A549 treated with dexamethasone at 1 μM for 4 hours (cell line): ENCODE measurements at places on chromosomes 4 and X. TPM values are rescaled to one million over a fixed set of nuclear protein-coding genes. Genes with fewer than 3 reads are reported as not detected.

Gene DAPP1
- not detected in 5 replicates for total RNA-seq

Gene VCX2
- not detected in 5 replicates for total RNA-seq

Gene VSIG1
- 0.12 to 0.75 TPM (median 0.30 TPM) in 5 replicates for total RNA-seq

Gene CDKL2
- 0.56 to 1.3 TPM (median 0.78 TPM) in 5 replicates for total RNA-seq

Gene XK
- total RNA-seq: 0.35 to 0.43 TPM (median 0.42 TPM) in 5 replicates

Gene IDUA
- 6.9 to 12.9 TPM (median 9.4 TPM) in 5 replicates for total RNA-seq

Gene TLR2
- total RNA-seq: 0.46 to 0.99 TPM (median 0.85 TPM) in 5 replicates

Gene EREG
- 8.0 to 11.6 TPM (median 9.8 TPM) in 5 replicates for total RNA-seq

Gene SUPT20HL1
- not detected in 5 replicates for total RNA-seq

Gene ENAM
- total RNA-seq: not detected in 5 replicates

Gene SOD3
- total RNA-seq: not detected in 5 replicates

Gene ATP1B4
- 0.02 to 0.05 TPM in 2 of 5 replicates, not detected in the others for total RNA-seq

Gene EPHA5
- 0.14 to 0.40 TPM (median 0.36 TPM) in 5 replicates for total RNA-seq

Gene PKD2
- 15.4 to 24.5 TPM (median 23.8 TPM) in 5 replicates for total RNA-seq

Gene FRMPD4
- total RNA-seq: 0.02 to 0.07 TPM (median 0.05 TPM) in 5 replicates

Gene NOX1
- total RNA-seq: 0.03 to 0.08 TPM (median 0.08 TPM) in 5 replicates

Gene RTL3
- 0.09 to 0.16 TPM (median 0.11 TPM) in 5 replicates for total RNA-seq

Gene EDA2R
- 9.5 to 13.6 TPM (median 12.7 TPM) in 5 replicates for total RNA-seq

Gene MAP7D2
- 5.6 to 7.0 TPM (median 6.6 TPM) in 5 replicates for total RNA-seq

Gene MTNR1A
- total RNA-seq: 0.38 to 0.88 TPM (median 0.58 TPM) in 5 replicates
